Thoracic aorta (tissue), 2 donors: ENCODE measurements at places on chromosomes 5 and 9. TPM values are rescaled to one million over a fixed set of nuclear protein-coding genes. Genes with fewer than 3 reads are reported as not detected.

Gene CYLC2
- not detected for total RNA-seq

DNA sequence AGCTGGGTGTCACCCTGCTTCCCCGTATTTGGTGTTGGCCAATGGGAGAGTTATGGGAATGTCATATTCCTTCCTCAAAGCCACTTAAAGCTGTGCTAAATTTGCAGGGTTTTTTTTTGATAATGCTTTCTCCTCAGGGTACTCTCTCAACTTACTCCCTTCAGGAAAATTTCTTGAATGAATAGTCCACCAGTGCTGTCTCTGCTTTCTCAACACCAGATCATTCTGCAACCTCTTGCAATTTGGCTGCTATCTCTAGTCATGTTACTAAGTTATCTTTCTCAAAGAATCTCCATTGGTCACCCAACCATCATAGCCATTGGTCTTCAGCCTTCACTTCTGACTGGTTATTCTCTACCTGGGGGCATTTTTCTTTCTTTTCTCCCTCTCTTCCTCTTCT, 13.4 kb upstream of the TNFAIP8 start:
- DNase-seq, result no peak

GRCh38 chr9:76045221-76045620, 154.7 kb downstream of the PCSK5 start:
- DNase-seq, result no peak

GRCh38 chr5:60809891-60810425, 34.1 kb downstream of the ELOVL7 start:
- no peak for DNase-seq

Gene CCDC152
- total RNA-seq, result 0.81 TPM
